ENCODE measurements at places on chromosomes 11 and 22.

GRCh38 chr11:130473056-130473794, 24.8 kb downstream of the ADAMTS15 start:
- DNase-seq: no peak

GRCh38 chr11:125227151-125227550, 62.6 kb downstream of the PKNOX2 start:
- no peak for DNase-seq

GRCh38 chr11:67266449-67267187, at the start of gene GRK2:
Gene GRK2, plus strand, starts transcription at chr11:67266473. Its CDS starts 227 bp downstream, at chr11:67266700.
- DNase-seq: no peak

DNA sequence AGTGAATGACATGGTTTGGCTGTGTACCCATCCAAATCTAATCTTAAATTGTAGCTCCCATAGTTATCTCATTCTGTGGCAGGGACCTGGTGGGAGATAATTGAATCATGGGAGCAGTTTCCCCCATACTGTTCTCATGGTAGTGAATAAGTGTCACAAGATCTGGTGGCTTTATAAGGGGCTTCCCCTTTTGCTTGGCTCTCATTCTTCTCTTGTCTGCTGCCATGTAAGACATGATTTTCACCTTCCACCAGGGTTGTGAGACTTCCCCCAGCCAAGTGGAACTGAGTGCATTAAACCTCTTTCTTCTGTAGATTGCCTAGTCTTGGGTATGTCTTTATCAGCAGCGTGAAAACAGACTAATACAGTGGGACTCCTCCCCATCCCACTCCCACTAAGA, 11.1 kb downstream of the OR5A2 start:
- no peak for DNase-seq

- peak; percentile 36 for DNase-seq
Measured at GRCh38 chr11:43933608-43934551, 8.6 kb upstream of the C11orf96 start.

DNA sequence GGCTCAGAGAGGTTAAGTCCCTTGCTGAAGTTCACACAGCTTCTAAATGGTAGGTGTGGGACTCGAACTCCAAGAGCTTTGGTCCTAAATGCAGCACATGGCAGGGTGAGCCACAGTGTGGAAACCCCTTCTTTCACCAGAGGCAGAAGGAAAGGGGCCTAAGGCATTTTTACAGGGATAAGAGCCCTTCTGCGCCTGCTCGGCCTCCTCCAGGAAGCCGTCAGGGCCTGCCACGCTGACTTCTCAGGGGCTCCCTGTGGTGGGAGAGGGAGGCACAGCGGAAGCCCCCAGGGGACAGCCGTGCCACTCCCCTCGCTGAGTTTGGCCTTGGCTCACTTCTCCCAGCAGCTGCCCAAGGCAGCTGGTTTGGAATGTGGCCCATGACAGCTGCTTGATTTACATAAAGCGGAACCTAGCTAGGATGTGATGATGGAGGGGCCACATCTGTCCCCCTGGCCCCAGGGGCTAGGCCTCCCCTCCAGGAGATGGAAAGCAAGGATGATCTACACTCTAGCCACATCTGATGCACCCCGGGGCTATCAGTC, 35.4 kb downstream of the CD82 start:
- DNase-seq: no peak

DNA sequence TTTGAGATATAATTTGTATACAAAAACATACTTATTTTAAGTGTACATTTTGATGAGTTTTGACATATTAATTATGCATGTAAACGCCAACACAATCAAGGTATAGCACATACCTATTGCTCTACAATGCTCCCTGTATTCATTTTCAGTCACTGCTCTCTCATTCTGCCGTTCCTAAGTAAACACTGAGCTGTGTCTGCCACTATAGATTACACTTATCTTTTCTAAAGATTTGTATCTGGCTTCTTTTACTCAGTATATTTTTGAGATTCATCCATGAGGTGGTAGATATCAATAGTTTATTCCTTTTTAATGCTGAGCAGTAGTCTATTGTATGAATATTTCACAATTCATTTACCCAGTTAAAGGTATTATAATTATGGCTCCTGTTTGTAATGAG, 25.4 kb upstream of the BACE1-AS start:
- DNase-seq: no peak

GRCh38 chr11:123316003-123316402, 114.1 kb upstream of the GRAMD1B start:
- DNase-seq: peak; percentile 66

- DNase-seq: no peak
Measured at GRCh38 chr11:130006929-130007328, 4.3 kb upstream of the PRDM10 start.

GRCh38 chr11:8036986-8037385, 44.0 kb upstream of the TUB start:
- DNase-seq: no peak

- DNase-seq: no peak
Measured at GRCh38 chr11:111833524-111833923, 37.9 kb downstream of the ALG9 start.

GRCh38 chr11:10080138-10080537, 213.9 kb downstream of the SBF2 start:
- no peak for DNase-seq

GRCh38 chr11:8040921-8041285, 40.1 kb upstream of the TUB start:
- DNase-seq: no peak

- DNase-seq: no peak
Measured at GRCh38 chr22:49972163-49973017, 11.8 kb downstream of the PIM3 start.

- peak; percentile 92 for DNase-seq
Measured at GRCh38 chr22:22210375-22210774, 34.2 kb upstream of the VPREB1 start.

- no peak for DNase-seq
Measured at GRCh38 chr11:115606498-115607220, 102.4 kb upstream of the CADM1 start.

- no peak for DNase-seq
Measured at GRCh38 chr11:111006227-111006626, 239.3 kb upstream of the POU2AF2 start.

- DNase-seq: peak; percentile 35
Measured at GRCh38 chr11:98940913-98941312, 79.8 kb upstream of the CNTN5 start.

GRCh38 chr11:32186118-32186517, 95.2 kb downstream of the RCN1 start:
- DNase-seq: no peak

DNA sequence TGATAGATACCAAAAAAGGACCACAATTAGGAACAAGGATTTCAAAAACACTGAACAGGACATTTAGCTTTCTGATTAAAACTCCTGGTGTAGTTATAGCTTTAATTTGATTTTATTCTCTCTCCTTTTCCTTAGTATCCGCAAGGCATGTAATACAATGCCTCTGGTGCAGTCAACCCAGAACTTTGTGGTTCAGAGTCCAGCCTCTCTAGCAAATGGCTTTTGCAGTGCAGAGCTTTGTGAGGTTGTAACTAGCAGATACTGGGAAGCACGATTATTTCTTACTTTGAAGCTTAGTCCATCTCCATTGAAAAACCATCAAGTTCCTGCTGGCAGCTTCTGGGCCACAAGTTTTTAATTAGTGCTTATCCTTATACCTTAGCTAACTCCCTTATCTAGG, 79.8 kb downstream of the GRIA4 start:
- DNase-seq: no peak

DNA sequence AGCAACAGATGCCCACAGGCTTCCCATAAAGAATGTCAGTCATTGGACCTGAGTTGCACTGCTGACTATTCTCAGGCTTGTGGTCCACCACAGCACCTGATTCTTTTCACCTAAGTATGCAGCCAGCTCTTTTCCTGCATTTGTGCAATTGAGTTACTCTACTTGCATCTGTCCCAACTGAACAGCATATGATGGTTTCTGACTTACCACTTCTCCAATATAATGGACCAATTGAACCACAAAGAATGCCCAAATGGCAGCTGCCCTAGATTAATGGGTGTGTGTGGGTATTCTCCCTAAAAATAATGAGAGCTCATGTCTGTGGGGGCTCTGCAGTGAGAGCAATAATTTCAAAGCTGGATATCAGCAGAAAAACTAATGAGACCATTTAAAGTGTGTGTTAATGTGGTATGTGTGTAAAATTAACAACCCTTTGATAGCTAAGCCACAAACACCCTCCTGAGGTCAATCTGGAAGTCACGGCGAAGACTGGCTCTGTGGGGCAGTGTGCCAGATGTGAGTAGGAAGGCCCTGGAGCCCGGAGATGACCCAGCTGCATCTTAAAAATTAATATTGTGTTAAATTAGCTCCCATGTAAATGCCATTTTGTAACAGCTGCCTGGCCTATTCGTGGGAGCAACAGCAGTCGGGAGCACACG, 43.8 kb downstream of the SC5D start:
- no peak for DNase-seq

- DNase-seq: no peak
Measured at GRCh38 chr22:50599816-50600455, 657 bp upstream of the MAPK8IP2 start.

DNA sequence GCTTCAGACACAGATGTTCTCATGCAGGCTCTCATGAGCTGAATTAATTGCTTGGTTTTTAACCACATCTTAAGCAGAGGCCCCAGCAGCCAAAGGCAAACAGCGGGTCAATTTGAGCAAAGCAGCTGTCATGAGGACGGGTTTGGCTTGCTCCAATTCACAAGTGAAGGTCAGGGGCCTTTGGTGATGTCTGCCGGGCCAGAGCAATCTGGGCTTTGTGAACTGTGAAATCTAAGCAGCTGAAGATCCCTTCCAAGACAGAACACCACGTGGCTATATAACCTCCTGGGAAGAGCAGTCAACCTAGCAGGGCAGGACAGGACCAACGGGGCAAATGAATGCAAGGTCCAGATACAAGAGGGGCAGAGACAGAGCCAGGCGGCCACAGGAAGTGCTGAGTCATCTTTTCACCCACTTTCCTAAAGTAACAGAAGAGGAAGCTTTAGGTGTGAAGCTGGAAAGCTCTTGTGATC, 187.3 kb upstream of the B3GAT1 start:
- no peak for DNase-seq

GRCh38 chr22:33896154-33896553, 24.1 kb downstream of the LARGE1 start:
- no peak for DNase-seq

DNA sequence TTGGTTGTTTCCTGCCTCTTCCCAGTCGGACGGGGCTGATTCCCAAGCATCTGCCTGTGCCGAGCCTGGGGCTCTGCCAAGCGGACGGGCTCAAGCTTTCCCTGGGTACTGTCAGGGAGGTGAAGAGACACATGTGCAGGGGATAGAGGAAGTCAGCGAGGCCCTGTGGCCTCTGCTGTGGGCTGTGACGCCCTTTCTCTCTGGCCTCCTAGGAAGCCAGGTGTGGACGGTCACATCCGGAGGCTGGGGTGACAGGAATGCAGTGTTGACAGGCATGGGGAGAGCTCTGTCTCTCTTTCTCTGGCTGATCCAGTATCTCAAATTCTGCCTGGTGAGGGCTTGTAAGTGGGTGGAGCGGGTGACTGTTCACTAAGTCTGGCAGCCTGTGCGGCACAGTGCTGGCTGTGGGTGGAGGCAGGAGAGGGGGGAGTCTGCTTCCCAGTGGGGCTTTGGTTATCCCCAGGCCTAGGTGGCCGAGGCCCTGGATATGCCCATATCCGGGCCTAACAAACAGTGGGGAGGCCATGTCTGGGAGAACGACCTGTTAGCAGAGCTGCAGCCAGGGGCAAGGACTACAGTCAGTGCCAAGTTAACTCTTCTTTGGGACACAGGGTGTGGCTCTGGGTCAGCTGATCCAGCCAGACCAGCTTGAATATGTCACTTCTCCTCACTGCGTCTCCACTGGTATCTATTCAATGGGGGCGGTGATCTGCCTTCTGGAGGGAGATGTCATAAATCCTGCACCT, 1.9 kb downstream of the KCTD17 start:
- no peak for DNase-seq

DNA sequence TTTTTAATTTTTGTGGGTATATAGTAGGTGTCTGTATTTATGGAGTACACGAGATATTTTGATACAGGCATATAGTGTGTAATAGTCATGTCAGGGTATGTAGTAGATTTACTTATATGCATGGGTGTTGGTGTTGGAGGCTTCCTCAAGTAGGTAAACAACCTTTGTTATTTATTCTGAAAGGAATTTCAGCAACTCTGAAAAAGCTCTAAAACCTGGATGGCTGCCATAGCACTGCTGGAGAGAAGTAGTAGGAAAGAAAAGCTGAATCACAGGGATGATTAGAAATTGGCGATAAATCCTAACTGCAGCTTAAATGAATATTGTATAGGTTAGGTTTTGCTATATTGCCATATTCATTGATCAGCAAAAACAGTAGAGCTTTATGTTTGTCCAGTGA, 44.4 kb upstream of the ST14 start:
- no peak for DNase-seq

DNA sequence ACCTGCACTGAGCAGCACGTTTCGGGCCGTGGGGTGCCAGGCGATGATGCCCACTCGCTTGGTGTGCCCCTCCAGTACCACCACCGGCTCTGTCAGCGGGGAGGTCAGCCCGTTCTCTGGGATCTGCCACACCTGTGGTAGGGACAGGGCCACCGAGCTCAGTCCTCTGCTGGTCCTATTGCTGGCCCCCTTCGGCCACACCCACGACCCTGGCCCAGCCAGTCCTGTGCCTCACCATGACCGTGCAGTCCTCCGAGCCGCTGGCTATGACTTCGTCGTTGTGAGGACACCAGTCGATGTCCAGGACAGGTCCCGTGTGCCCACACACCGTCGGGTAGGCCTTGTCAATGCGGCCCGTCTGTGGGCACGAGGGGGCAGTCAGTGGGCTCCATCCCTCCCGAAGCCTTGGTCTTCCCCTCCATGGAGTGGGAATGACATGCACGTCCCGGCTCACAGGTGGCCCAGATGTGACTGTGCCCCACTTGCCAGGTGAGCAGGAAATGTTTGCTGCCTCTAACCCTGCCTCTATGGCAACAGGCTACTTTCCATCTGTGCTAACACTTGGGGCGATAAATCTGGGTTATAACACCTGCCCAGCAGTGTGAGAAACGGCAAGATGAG, 1.4 kb downstream of the CORO1B start:
- DNase-seq: no peak

DNA sequence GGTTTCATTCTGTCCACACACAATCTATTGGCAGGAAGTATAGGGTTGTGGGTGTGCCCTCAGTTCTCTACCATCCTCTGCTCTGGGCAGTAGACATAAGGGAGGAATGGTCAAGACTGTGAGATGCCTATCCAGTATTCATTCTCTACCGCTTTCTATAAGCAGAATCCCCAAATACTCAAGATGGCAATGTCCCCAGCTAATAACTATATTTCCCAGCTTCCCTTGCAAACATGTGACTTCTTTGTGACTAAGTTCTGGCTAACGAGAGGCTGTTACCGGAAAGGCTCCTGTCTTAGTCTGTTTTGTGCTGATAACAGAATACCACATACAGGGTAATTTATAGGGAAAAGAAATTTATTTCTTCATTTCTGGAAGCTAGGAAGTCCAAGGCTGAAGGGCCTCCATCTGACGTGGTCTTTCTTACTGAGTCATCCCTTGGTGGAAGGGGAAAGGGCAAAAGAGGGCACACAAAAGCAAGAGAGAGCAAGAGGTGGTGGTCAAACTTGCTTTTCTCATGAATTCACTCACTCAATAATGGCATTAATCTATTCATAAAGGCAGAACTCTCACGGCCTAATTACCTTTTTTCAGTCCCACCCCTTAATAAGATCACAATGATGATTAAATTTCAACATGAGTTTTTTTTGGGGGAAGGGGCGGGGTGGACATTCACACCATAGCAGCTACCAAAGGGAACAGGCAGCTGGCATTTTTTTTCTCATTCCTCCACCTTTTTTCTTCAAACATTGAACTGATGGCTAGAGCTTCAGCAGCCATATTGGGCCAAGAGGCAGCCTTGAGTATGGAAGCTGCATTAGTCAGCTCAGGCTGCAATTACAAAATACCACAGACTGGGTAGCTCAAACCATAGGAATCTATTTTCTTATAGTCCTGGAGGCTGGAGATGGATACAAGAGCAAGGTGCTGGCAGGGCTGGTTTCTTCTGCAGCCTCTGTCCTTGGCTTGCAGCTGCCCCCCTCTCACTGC, 109.7 kb upstream of the OR9Q1 start:
- DNase-seq: no peak

Measured in HT1080 (cell line).